ENCODE measurements at places on chromosomes 13 and 19. TPM values are rescaled to one million over a fixed set of nuclear protein-coding genes. Genes with fewer than 3 reads are reported as not detected.

The ANO8 gene
- total RNA-seq = 11.6 TPM

- DNase-seq = no peak
- no peaks in the 10 kb centered on the region for H3K27me3 ChIP-seq
- H3K36me3 ChIP-seq = peaks cover 68% of the 10 kb centered on the region
- H3K27ac ChIP-seq = peak overlapping the region; percentile 11
- no peaks in the 10 kb centered on the region for H3K4me1 ChIP-seq
These were observed 10.1 kb downstream of the CNOT3 start for GRCh38 chr19:54147676-54148075.

The C13orf42 gene
- total RNA-seq = not detected

The ZNF235 gene
- total RNA-seq = 6.9 TPM

The SERP2 gene
- total RNA-seq = 13.1 TPM

GRCh38 chr19:35217649-35217990 is 10.9 kb downstream of the FAM187B start:
- no peaks in the 10 kb centered on the region for H3K36me3 ChIP-seq
- peaks cover 6% of the 10 kb centered on the region for H3K4me1 ChIP-seq
- H3K4me3 ChIP-seq = no peak overlapping the region
- H3K27ac ChIP-seq = no peak overlapping the region

DNA sequence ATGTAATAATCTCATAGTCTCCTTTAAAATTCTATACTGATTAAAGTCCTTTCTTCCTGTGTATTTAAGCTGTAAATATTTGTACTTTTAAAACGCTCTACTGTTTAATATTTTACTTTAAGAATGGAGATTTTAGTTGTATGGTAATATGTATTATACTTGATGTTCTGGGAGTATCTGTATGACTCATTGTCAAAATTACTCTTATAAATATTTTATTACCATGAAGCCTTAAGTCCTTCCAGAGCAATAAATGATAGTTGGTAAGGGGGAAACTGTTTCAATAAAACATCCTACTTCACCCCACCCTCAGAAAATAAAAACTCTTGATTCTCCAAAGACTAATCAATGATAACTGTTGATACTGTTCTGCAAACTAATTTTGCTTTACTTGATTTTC is 6.4 kb downstream of the PCDH9 start:
- no peaks in the 10 kb centered on the region for H3K4me1 ChIP-seq
- no peak overlapping the region for H3K27ac ChIP-seq
- no peaks in the 10 kb centered on the region for H3K27me3 ChIP-seq
- DNase-seq = no peak
- no peaks in the 10 kb centered on the region for H3K36me3 ChIP-seq

DNA sequence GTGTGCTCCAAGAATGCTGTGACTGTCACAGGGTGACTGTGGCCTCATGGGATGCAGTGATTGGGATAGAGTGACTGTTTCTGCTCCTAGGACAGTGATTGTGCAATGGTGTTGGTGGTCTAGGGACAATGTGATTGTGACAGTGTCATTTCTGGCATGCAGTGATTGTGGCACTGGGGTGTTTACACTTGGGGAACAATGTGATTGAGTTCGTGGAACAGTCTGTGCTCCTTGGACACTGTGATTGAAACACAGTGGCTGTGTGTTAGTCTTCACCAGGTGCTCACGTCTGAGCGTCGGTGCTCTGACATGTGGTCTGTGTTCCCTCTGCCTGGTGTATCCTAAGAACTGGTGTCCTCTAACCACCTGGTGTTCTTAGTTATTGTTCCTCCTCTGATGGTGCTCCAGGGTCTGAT is 1.7 kb downstream of the PDE4A start:
- no peak for DNase-seq
- peaks cover 96% of the 10 kb centered on the region for H3K27me3 ChIP-seq
- no peak overlapping the region for H3K4me3 ChIP-seq
- H3K4me1 ChIP-seq = peaks cover 55% of the 10 kb centered on the region

DNA sequence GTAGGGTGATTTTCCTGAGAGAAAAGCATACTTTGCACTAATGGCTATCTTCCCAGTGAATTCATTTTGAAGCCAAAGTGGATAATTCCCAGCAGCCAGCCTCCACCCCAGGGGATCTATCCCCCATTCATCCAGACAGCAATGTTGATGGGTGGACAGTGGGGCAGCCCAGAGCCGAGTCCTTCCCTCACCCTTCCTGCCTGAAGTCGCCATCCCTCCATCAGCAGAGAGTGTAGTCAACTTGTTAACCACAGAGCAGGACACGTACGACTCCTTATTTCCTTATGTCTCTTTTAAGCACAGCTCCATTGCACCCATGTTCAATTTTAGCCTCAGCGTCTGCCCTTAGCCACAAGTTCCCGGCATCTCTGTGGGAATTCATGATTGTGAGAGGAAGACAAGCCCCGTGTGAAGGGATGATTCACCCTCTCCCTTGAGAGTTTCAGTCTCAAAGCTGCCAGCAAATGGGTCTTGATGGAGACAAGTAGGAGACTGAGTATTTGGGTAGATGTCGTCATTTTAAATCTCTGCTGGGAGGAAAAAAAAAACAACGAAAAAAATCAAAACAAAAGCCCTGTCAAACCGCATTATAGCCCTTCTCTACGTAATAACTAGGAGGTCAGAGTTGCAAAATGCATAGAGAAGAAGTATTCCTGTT is 58.3 kb upstream of the MEDAG start:
- H3K4me1 ChIP-seq = no peaks in the 10 kb centered on the region
- H3K27me3 ChIP-seq = no peaks in the 10 kb centered on the region
- no peak overlapping the region for H3K4me3 ChIP-seq
- H3K36me3 ChIP-seq = no peaks in the 10 kb centered on the region
- no peak overlapping the region for H3K27ac ChIP-seq
- no peak for DNase-seq

DNA sequence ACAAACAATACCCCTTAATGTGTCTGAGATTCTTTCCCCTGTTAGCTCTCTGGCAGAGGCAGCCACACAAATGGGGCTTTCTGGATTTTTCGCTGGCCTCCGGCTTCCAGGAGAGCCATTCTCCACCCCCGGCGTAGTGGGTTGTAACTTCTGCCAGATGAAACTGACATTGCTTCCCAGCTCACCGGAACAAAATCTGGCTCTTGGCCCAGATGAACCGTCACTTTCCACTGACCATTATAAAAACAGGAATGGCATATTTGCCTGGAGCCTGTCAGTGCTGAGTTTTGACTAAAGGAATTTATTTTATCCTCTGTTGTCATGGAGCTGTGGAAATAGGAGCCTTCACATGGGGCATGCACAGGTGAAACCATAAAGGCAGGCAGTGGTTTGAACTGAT is 120.6 kb upstream of the GPR12 start:
- H3K36me3 ChIP-seq = no peaks in the 10 kb centered on the region
- H3K27ac ChIP-seq = no peak overlapping the region
- H3K4me1 ChIP-seq = peaks cover 5% of the 10 kb centered on the region
- H3K4me3 ChIP-seq = no peak overlapping the region
- H3K27me3 ChIP-seq = no peaks in the 10 kb centered on the region
- DNase-seq = no peak

- H3K27me3 ChIP-seq = no peaks in the 10 kb centered on the region
- H3K4me1 ChIP-seq = no peaks in the 10 kb centered on the region
- H3K4me3 ChIP-seq = no peak overlapping the region
- H3K27ac ChIP-seq = no peak overlapping the region
These were observed 214.3 kb downstream of the FOXO1 start for GRCh38 chr13:40452038-40452666.

- H3K36me3 ChIP-seq = no peaks in the 10 kb centered on the region
- no peaks in the 10 kb centered on the region for H3K27me3 ChIP-seq
- DNase-seq = peak; percentile 18
- H3K4me1 ChIP-seq = no peaks in the 10 kb centered on the region
- H3K4me3 ChIP-seq = peak overlapping the region; percentile 77
- peak overlapping the region; percentile 76 for H3K27ac ChIP-seq
These were observed 1.5 kb downstream of the SMAD9 start for GRCh38 chr13:36918246-36919131.

- no peaks in the 10 kb centered on the region for H3K27me3 ChIP-seq
- DNase-seq = no peak
- H3K36me3 ChIP-seq = no peaks in the 10 kb centered on the region
These were observed 53.0 kb downstream of the ARHGEF18 start for GRCh38 chr19:7401694-7402093.

The PPP6R1 gene
- 39.1 TPM for total RNA-seq

GRCh38 chr19:10292789-10293636 is 3.3 kb downstream of the ICAM5 start:
- DNase-seq = no peak
- no peak overlapping the region for H3K27ac ChIP-seq
- peak overlapping the region; percentile 14 for H3K4me3 ChIP-seq
- H3K27me3 ChIP-seq = peaks cover 3% of the 10 kb centered on the region
- H3K4me1 ChIP-seq = peaks cover 82% of the 10 kb centered on the region
- no peaks in the 10 kb centered on the region for H3K36me3 ChIP-seq

- H3K36me3 ChIP-seq = no peaks in the 10 kb centered on the region
- no peaks in the 10 kb centered on the region for H3K27me3 ChIP-seq
- H3K27ac ChIP-seq = no peak overlapping the region
These were observed 1.3 kb upstream of the ACTL9 start for GRCh38 chr19:8699908-8700307.

- H3K27me3 ChIP-seq = no peaks in the 10 kb centered on the region
- DNase-seq = peak; percentile 73
- no peak overlapping the region for H3K27ac ChIP-seq
- H3K4me1 ChIP-seq = no peaks in the 10 kb centered on the region
These were observed 128.4 kb downstream of the DPF1 start for GRCh38 chr19:38095411-38096308.

DNA sequence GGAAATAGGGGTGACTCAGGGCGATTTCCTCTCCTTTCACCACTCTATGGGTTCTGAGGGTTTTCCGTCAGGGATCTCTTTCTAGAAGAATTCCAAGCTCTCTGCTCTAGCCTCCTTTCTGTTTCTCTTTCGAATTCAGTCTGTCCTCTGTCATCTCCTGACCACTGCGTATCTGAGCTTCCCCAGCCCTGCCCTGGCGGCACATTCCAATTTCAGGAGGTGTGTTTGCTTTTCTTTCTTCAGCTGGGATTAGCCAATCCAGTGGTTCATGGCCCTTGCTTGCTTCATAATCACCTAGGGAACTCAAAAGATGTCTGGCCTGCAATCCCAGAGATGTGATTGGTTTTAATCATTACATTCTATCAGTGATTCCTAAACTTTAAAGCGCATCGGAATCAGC is 9.4 kb downstream of the IFNL2 start:
- H3K27ac ChIP-seq = no peak overlapping the region
- H3K4me3 ChIP-seq = no peak overlapping the region
- H3K4me1 ChIP-seq = no peaks in the 10 kb centered on the region
- no peaks in the 10 kb centered on the region for H3K36me3 ChIP-seq
- no peak for DNase-seq

DNA sequence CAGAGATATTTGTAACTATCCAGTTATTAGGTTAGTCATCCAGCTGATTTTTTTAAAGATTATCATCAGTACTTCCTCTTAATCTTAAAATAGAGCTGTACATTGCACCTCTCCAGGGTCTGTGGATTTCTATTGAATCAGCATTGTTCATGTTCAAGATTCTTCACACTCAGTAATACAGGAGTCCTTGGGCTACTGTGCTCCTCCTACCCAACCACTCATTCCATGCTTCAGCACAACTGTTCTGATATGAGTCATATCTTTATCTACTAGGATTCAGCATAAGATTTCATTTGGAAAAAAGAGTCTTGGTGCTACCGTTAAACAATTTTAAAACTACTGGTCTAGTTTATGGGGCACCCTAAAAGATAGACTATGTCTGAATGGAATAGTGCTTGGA is 357.8 kb downstream of the DCT start:
- no peak overlapping the region for H3K4me3 ChIP-seq
- no peaks in the 10 kb centered on the region for H3K4me1 ChIP-seq
- H3K27ac ChIP-seq = no peak overlapping the region
- H3K36me3 ChIP-seq = no peaks in the 10 kb centered on the region

The SIGLEC10 gene
- total RNA-seq = 2.1 TPM

The ZGLP1 gene
- total RNA-seq = 4.5 TPM

DNA sequence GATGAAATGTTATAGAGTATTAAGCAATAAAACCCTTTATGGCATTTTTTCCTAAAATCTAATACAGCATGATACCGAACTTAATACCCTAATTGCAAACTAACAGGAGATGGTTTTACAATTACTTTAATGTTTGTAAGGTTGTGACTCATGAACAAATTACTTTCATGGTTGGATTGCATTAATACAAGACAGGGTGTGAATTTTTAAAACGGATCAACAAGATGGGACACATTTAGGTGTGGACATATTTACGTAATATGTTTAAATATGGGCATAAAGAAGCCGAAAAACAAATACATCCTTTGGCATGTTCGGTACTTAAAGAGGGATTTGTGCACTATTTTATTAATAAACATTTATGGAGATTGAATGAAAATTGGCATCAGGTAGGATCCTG is 168.3 kb upstream of the SPRY2 start:
- no peak overlapping the region for H3K27ac ChIP-seq
- H3K4me3 ChIP-seq = no peak overlapping the region
- no peaks in the 10 kb centered on the region for H3K4me1 ChIP-seq
